ENCODE measurements at places on chromosomes 4 and X. TPM values are rescaled to one million over a fixed set of nuclear protein-coding genes. Genes with fewer than 3 reads are reported as not detected.

The LINC00632 gene
- 123 TPM for total RNA-seq

The SLC26A1 gene
- total RNA-seq = not detected

The EGF gene
- 13.0 TPM for total RNA-seq

The HS6ST2 gene
- 0.19 TPM for total RNA-seq

The SLITRK2 gene
- total RNA-seq = 0.30 TPM

The BBS12 gene
- total RNA-seq = 5.4 TPM

The SYNPO2 gene
- total RNA-seq = 239 TPM

The GRIA2 gene
- total RNA-seq = not detected

The FOXP3 gene
- not detected for total RNA-seq

The VGLL1 gene
- not detected for total RNA-seq

The CFAP47 gene
- not detected for total RNA-seq

The IL13RA2 gene
- total RNA-seq = not detected

The GRIA3 gene
- 3.7 TPM for total RNA-seq

The SNCA gene
- total RNA-seq = 7.0 TPM

The TRIM75 gene
- total RNA-seq = not detected

The RHOXF2 gene
- not detected for total RNA-seq

The ASMTL gene
- 36.5 TPM for total RNA-seq

The ERCC6L gene
- total RNA-seq = not detected

The PTTG2 gene
- total RNA-seq = 0.58 TPM

The PPEF1 gene
- total RNA-seq = 0.58 TPM

The ADGRG4 gene
- total RNA-seq = not detected

The TENM3 gene
- 1.5 TPM for total RNA-seq

The SSX1 gene
- not detected for total RNA-seq

The SMIM10 gene
- total RNA-seq = 4.9 TPM

The HMGB3 gene
- total RNA-seq = 5.6 TPM

The ABLIM2 gene
- total RNA-seq = 43.5 TPM

The ODAPH gene
- not detected for total RNA-seq

The GYG2 gene
- total RNA-seq = 0.66 TPM

The SYN1 gene
- 13.9 TPM for total RNA-seq

The GABRA4 gene
- 33.7 TPM for total RNA-seq

The CENPVL1 gene
- not detected for total RNA-seq

The CENPE gene
- 0.85 TPM for total RNA-seq

The PPP4R3C gene
- not detected for total RNA-seq

The PDE6B gene
- 2.7 TPM for total RNA-seq

The SHROOM2 gene
- total RNA-seq = 0.71 TPM

The GPRIN3 gene
- total RNA-seq = 9.0 TPM

The ALB gene
- total RNA-seq = not detected

The ATOH1 gene
- total RNA-seq = not detected

The PGAM4 gene
- total RNA-seq = not detected

The PDLIM3 gene
- total RNA-seq = 308 TPM

The KLHL4 gene
- total RNA-seq = 0.74 TPM

The DUSP21 gene
- not detected for total RNA-seq

The NEIL3 gene
- total RNA-seq = 0.11 TPM

The CPLX1 gene
- total RNA-seq = 4.8 TPM

The NAT8L gene
- 0.52 TPM for total RNA-seq

The ADGRL3 gene
- total RNA-seq = 6.1 TPM

The C1QTNF7 gene
- total RNA-seq = 2.4 TPM

The MAGEC2 gene
- not detected for total RNA-seq

The MGAT4D gene
- total RNA-seq = not detected

The TLR1 gene
- 3.5 TPM for total RNA-seq

The ABCG2 gene
- total RNA-seq = 1.6 TPM

The DMP1 gene
- not detected for total RNA-seq

The CXCL3 gene
- 0.30 TPM for total RNA-seq

Measured in left ventricle myocardium inferior (tissue), 1 donor.